Right renal pelvis (tissue), 4 donors: ENCODE measurements at places on chromosomes 6 and 20.

DNA sequence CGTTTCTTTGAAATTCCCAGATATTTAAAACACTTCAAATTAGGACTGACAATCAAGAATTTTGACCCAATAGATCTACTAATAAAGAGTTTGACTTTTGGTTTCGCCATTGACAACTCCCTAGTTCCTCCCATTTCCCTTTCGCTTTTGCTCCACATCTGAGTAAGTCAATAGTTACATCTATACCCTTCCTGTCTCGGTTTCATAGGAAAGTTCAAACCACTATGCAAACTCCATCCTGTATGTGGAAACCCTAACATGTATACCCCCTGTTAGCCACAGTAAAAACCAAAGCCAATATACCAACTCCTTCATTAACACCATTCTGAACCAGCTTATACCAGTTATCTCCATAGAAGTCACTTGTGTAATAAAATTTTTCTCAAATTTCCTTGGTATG is 311.1 kb downstream of the MMUT start:
- no peak for DNase-seq

- no peak for DNase-seq
Observed at GRCh38 chr6:142542704-142543233, 241.0 kb downstream of the ADGRG6 start.

DNA sequence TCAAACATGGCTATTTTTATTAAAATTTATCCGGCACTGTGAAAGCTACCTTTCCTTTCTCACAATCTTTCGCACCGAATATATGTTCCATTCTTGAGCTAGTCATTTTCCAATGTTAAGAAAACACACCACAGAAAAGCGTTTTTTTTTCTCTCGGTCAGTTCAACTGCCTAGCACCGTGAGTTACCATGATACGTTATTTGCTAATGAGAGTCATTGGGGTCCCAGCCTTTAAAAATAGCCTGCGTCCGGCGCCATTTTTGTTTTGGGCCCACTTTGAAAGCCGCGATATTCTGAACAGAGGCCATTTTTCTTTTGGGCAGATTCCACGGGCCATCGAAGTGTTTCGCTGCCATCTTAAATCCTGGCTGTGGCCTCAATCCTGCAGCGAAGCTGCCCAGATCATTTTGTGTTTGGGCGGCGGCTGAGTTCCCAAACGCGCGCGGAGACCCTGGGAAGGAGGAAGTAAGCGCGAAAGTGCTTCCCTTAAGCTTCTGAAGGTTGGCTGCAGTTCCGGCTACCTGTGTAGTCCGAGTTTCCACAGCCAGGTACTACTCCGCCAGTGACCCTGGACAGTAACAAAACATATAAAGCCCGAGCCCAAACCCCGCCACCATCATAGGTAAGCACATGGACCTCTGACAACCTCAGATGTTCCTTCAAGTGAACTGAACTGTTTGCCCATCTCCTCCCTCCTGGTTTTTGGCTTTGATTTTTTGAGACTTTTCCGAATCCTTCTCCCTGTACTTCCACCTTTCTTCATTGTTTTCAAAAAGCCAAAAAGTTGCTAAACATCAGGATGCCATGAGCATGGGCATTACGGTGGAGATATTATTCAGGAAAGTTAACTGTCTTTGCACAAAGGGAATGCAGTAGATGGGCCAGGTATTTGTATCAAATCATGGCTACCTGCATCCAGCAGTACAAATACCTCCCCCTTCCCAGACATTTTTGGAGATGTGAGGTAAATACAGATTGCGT is at the start of gene SLX4IP:
Gene SLX4IP (plus strand): TSS at position 474 of the 981 bp plus-strand sequence. CDS start 22,900 bp downstream, outside the sequence.
- DNase-seq: peak; percentile 88

- DNase-seq: no peak
Observed at GRCh38 chr20:62659488-62660239, 17.4 kb downstream of the SLCO4A1 start.

DNA sequence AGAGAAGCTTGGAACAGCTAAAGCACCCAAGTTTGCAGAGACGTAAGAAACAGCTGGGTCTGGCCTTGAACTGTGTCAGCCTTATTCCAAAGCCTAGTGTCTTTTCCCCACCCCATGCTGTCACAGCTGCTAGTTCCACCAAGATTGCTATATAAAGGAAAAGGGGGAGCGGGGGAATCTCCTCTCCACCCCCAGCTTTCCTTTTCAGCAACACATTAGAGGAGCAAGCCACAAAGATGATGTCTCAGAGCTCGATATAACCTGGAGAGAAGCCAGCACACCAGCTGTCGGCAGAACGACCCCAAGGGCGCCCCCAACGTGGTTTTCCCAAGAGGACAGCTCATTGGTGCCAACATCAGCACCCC is 36.5 kb downstream of the ATP9A start:
- no peak for DNase-seq

- no peak for DNase-seq
Observed at GRCh38 chr6:19864285-19864684, 27.1 kb downstream of the ID4 start.

- no peak for DNase-seq
Observed at GRCh38 chr6:54173089-54173488, 61.8 kb downstream of the MLIP start.

DNA sequence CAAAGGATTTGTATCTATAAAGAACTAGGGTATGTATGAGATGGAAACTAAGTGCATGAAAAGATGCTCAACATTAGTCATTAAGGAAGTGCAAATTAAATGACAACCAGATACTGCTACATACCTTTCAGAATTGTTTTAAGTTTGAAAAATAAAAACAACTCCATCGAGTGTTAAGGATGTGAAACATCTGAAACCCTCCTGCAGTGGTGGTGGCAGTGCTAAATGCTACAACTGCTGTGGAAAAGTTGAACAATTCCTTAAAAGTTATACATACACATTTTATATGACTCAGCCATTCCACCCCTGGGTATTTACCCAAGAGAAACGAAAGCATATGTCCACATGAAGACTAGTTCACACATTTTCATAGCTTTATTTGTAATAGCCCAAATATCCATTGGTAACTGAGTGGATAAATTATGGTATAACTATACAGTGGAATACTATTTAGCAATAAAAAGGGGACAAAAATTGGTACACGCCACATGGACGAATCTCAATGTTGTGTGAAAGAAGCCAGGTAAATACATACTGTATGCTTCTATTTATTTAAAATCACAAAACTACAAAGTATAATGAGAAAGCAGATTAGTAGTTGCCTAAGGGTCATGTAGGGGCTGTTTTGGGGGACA is 10.6 kb downstream of the ARMH2 start:
- DNase-seq: no peak

- no peak for DNase-seq
Observed at GRCh38 chr6:87089135-87089534, 5.8 kb downstream of the CGA start.

DNA sequence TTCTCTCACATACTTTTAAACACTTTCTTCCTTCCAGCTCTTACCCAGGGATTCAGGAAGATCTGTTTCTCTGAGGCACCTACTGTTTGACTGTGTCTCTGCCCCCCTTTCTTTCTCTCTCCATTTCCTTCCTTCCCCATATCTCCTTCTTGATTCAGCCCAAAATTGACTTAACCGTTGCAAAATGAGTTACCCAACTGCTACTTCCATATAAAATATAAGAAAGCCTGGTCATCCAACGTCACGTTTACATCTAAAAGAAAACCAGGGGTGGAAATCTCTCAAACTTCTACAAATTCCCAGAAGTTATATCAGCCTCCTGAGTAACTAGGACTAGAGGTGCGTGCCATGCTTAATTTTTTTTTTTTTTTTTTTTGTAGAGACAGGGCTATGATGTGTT is 95.2 kb upstream of the INSM1 start:
- no peak for DNase-seq

DNA sequence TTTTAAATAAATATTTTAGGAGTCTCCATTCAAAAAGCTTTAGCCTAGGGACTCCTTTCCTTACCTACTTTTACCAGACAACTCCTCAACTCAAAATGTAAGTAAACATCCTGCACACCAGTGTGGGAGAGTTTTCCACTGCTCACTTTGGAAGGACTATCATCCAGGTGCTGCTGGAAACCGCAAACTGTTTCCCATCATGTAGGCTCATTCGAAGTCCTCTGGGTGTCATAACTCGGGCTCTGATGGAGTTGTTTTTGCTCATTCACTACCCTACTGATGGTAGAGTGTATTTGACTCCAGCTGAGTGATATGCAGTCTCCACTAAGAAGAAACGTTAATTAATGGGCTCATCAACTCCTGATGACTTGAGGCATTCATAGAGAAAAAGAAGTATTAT is 136.5 kb upstream of the AKAP12 start:
- no peak for DNase-seq

DNA sequence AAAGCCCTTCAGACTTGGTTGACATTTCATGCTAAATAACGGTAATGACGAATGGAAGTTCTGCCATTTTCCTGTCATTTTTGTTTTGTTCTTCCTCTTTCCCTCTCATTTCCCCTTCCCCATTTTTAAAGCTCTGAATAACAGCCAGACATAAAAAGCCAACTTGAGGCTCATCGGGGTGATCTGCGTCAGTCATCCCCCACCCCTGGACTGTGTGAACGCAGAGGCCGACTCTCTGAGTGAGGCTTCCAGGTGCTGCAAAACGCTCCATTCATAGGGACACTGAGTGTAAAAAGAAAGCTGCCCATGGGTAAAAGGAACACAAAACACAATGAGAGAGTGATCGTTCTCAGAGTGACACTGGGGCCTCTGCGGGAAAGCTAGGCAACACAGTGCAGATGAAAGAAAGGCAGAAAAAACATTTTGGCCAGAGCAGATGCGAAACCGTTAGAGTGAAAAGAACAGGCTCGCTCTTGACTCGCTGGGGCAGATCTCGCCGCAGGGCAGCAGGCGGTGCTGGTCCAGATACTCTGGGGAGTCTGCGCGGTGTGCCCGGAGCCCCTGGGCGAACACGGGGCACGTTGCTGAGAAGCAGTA is 684.8 kb downstream of the QKI start:
- DNase-seq: no peak

DNA sequence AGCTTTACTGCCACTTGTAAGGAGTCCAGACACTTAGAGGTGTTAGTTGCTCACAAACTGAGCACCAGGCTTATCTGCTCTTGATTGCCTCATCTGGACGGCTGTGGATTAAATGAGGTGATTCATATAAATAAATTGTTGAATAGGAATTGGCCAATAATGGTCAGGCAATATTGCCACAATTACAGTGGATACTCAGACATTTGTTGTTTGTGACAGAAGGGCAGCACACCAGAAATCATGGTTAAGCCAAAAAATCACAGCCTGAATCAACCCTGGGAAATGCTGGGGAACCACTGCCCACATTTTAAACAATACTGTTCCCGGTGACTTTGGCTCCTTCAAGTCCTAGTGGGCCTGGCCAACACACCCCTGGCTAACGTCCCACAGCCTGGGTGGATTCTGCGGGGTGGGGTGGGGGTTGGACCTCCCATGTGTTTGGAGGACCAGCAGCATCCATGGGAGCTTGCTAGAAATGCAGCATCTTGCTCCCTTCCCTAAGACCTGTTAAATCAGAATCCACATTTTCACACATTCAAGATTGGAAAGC is 29.5 kb upstream of the SPDEF start:
- DNase-seq: no peak

- no peak for DNase-seq
Observed at GRCh38 chr6:166333172-166333995, 9.0 kb downstream of the SFT2D1 start.

- no peak for DNase-seq
Observed at GRCh38 chr6:142489722-142490610, 188.2 kb downstream of the ADGRG6 start.

- no peak for DNase-seq
Observed at GRCh38 chr20:32484225-32484957, 100.7 kb downstream of the NOL4L start.

GRCh38 chr6:95081231-95081630 is 496.1 kb upstream of the MANEA start:
- no peak for DNase-seq

- no peak for DNase-seq
Observed at GRCh38 chr20:20761301-20761700, 48.9 kb upstream of the RALGAPA2 start.

GRCh38 chr20:23200914-23201313 is 114.8 kb upstream of the CD93 start:
- no peak for DNase-seq

GRCh38 chr20:34888468-34888867 is 12.1 kb downstream of the ACSS2 start:
- no peak for DNase-seq

DNA sequence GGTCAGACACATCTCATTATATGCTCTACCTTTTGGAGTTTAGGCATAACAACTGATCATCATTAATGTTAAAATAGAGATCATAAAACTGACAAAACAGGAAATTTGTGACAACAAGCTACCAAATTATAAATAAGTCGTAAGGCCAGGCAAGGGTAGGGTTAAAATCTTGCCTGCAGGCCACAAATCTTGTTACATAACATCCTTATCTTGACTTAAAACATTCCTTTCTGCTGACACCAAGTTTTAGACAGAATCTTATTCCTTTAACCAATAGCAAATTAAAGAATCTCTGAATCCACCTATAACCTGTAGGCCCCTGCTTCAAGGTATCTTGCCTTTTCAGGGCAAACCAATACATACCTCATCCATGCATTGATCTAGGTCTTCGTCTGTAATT is 32.5 kb upstream of the NKAIN2 start:
- no peak for DNase-seq

DNA sequence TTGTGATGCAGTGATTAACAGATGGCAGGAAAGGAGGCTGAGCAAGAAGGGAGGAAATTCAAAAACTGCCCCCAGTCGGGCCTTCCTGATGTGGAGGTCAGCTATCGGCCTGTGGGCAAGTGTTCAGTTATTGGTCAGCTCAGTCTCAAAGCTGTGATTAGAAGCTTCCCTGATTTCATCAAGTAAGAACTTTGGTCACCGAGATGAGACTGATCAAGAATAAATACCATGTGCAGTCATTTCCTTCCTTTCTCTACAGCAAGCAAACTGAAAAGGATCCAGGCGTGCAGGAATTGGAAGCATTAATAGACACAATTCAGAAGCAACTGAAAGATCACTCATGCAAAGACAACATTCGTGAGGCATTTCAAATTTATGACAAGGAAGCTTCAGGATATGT is 69.7 kb downstream of the EFHC1 start:
- DNase-seq: no peak

GRCh38 chr6:87879132-87879861 is 168.3 kb upstream of the SPACA1 start:
- DNase-seq: no peak

DNA sequence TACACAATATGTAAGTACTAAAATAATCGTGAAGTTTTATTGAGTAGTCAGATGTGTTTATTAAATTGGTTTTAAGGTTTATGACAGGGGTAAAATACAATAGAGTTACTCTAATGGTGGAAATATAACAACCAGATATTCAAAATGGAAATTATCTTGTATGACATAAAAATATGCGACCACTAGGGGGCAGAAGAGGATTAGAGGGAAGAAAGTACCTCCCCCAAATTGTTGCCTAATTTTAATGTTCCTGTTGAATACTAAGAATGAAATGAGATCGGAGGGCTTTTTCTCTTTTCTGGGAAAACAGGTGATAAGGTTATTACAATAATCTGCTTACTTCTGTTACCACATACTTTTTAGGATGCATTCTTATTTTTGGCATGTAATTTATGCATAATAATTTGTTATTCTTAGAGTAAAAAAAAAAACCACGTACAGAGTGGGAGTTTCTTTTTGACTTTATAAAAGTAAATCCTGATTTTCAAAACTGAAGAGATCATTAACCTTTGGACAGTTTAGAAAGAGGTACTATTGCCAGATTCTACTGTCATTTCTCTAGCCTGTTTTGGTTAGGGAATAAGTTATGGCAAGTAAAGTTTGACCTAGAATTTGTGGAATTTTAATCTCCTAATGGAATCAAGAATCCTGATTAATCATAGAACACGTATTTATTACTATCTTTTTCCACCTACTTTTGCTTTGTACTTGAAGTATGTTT is 159.2 kb downstream of the CD109 start:
- DNase-seq: peak; percentile 55

GRCh38 chr6:165049362-165049761 is 260.0 kb downstream of the C6orf118 start:
- no peak for DNase-seq
